ENCODE measurements at places on chromosomes 7 and 10. TPM values are rescaled to one million over a fixed set of nuclear protein-coding genes. Genes with fewer than 3 reads are reported as not detected.
A peak's percentile ranks its signal among the peaks of the same experiment; 100 is the strongest.

DNA sequence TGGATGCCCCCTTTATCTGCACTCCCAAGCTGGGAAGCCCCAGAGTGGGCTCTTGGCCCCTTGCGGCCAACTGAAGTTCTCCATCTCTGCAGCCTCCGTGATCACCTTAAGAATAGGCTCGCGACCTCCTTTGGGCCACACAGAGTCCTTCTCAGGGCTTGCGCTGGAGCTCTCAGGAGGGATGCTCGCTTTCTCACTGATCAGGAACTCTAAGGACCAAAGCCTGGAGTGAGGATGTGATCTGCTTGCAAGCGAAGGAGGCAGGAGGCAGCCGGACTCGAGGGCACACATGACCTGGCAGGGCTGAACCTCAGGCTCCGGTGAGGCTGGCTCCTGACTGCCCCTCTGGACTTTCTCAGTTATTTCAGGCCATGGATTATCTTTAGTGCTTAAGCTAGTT, 192.1 kb upstream of the MKI67 start:
- H3K27ac ChIP-seq: no peak overlapping the region
- H3K36me3 ChIP-seq: no peaks in the 10 kb centered on the region
- no peaks in the 10 kb centered on the region for H3K27me3 ChIP-seq

- H3K4me3 ChIP-seq: peak overlapping the region; percentile 59
- H3K27ac ChIP-seq: no peak overlapping the region
- peaks cover 66% of the 10 kb centered on the region for H3K4me1 ChIP-seq
- H3K36me3 ChIP-seq: no peaks in the 10 kb centered on the region
- H3K27me3 ChIP-seq: peaks cover 96% of the 10 kb centered on the region
These were observed 3.1 kb downstream of the VAX1 start for GRCh38 chr10:117135026-117135372.

- H3K4me3 ChIP-seq: no peak overlapping the region
- H3K36me3 ChIP-seq: peaks cover 10% of the 10 kb centered on the region
- peaks cover 24% of the 10 kb centered on the region for H3K4me1 ChIP-seq
- peaks cover 11% of the 10 kb centered on the region for H3K27me3 ChIP-seq
These were observed 5.7 kb upstream of the ARPC1B start for GRCh38 chr7:99368750-99369389.

Gene LIPK
- total RNA-seq: not detected

- peak overlapping the region; percentile 81 for H3K4me3 ChIP-seq
- peaks cover 72% of the 10 kb centered on the region for H3K4me1 ChIP-seq
- peaks cover 7% of the 10 kb centered on the region for H3K36me3 ChIP-seq
- peaks cover 22% of the 10 kb centered on the region for H3K27me3 ChIP-seq
- peak overlapping the region; percentile 100 for H3K27ac ChIP-seq
These were observed 11.8 kb upstream of the COBL start for GRCh38 chr7:51328351-51328801.

Gene MORN4
- 21.8 TPM for total RNA-seq

Gene PRLHR
- total RNA-seq: not detected

Gene AEBP1
- total RNA-seq: 55.5 TPM

- peaks cover 29% of the 10 kb centered on the region for H3K36me3 ChIP-seq
- no peaks in the 10 kb centered on the region for H3K27me3 ChIP-seq
- no peaks in the 10 kb centered on the region for H3K4me1 ChIP-seq
- DNase-seq: no peak
- no peak overlapping the region for H3K27ac ChIP-seq
These were observed 26.2 kb downstream of the PPP3CB start for GRCh38 chr10:73469579-73469978.
